H9 (cell line): ENCODE measurements at places on chromosomes 12 and 14.
A peak's percentile ranks its signal among the peaks of the same experiment; 100 is the strongest.

DNA sequence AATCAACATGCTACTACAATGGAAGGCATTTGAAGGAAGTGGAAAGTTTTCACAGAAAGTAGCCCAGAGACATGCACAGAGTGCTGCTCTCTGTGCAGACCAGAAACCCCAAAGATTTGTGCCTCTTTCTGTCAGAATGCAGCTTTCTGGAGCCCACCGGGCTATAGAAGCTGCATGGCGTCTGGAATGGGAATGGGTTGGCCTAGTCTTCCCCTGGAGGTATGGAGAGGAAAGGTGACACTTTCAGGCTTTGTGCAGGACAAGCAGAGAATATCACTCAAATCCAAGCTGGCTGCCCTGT lies 21.3 kb upstream of the ZFP36L1 start:
- no peak for DNase-seq

GRCh38 chr12:55739025-55739378 lies 3.9 kb upstream of the GDF11 start:
- DNase-seq = no peak

GRCh38 chr12:3533703-3534386 lies 42.8 kb downstream of the PRMT8 start:
- DNase-seq = peak; percentile 29

DNA sequence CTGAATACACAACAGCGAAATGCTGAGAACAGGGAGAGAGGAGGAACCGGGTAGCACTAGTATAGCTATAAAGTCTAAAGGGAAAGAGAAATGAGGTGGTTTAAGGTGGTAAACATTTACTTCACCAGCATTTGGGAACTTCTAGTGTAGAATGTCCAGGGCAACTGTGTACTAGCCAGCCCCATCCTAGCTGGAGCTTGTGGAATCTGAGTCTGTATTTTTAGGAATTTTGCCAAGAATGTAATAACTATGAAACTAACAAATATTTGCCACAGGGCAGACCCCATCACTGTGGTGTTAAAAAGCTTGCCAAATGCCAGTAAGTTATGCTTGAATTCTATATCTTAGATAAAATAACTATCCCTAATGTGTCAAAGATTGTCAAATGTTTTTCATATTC lies 398.9 kb upstream of the MIS18BP1 start:
- DNase-seq = no peak

- no peak for DNase-seq
Measured at GRCh38 chr12:108820707-108821406, 36.5 kb downstream of the SSH1 start.

DNA sequence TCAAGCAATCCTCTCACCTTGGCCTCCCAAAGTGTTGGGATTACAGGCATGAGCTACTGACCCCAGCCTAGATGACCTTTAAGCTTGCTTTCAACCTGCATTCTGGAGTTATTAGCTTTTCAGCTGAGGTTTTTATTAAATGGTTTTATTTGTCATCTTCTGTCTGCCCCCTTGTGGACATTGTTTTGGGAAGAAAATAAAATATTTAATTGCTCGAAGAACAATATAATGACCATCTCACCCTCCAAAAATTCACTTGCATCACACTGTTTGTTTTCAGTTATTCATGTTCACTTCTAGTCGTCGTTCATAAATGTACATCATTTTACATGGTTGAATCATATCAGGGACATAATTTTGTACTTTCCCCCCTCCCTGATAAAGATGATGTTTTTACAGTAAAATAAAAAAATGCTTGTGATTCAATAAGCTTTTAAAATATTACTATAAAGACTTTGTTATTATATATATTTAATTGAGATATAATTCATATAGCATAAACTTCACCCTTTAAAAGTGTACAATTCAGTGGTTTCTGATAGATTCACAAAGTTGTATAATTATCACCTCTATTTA lies 10.1 kb upstream of the SPATS2 start:
- no peak for DNase-seq

GRCh38 chr12:105025890-105026289 lies 39.8 kb downstream of the NOPCHAP1 start:
- DNase-seq = no peak

- DNase-seq = no peak
Measured at GRCh38 chr12:101743242-101743641, 4.0 kb upstream of the SYCP3 start.

DNA sequence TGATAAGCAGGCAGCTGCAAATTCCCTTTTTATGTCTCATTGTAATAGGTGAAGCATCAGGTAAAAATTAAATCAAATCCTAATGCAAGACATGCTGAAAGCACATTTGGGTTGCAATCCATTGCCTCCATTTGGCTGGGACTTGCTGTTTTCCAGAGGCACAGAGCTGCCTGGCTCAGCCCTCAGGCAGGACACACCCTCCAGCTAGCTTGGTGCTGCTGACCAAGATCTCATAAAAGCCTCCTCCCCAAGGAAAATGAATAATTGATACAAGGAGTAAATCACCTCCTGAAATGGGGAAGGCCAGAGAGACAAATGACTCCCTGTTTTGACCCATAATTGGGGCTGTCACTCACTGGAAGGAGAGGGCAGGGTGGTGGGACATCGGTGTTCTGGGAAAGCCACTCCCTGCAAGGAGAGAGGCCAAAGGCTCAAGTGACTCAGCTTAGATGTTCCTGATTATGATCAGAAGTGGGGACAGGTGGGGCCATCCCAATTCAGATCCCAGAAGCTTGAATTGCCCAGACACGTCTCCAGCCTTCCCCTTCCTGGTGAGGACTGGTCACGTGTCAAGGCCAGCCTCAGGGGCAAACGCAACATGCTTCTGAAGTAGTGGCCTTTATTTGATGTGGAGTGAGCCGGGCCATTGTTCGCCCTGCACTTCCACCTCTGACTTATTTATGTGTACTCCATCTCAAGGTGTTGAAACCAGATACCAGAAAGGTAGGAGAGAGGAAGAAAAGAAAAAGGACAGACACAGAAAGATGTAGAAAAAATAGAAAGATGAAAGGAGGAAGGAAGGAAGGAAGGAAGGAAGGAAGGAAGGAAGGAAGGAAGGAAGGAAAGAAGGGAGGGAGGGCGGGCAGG lies 773.7 kb downstream of the BCL11B start:
- no peak for DNase-seq

DNA sequence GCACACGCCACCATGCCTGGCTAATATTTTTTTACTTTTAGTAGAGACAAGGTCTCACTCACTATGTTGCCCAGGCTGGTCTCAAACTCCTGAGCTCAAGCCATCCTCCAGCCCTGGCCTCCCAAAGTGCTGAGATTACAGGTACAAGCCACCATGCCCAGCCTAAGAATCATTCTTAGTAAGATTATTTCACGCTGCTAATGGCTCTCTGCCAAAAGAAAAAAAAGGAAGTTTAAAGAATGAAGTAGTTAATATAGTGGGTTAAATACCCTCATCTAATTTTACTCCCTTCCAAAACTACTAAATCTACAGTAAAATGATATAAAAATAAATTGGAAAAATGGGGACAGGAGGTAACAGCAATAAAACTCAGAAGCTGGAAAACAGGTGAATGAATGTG lies 2.6 kb downstream of the ETFRF1 start:
- DNase-seq = no peak

DNA sequence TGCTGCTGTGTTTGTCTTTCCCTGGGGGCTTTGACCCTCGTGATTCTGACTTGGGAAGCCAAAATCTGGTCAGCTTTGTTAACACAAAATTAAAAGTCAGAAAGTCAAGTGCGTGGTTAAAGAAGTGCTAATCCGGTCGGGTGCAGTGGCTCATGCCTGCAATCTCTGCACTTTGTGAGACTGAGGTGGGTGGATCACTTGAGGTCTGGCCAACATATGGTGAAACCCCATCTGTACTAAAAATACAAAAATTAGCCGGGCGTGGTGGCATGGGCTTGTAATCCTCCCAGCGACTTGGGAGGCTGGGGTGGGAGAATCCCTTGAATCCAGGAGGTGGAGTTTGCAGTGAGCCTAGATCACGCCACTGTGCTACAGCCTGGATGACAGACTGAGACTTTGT lies 844.6 kb downstream of the VRK1 start:
- no peak for DNase-seq

DNA sequence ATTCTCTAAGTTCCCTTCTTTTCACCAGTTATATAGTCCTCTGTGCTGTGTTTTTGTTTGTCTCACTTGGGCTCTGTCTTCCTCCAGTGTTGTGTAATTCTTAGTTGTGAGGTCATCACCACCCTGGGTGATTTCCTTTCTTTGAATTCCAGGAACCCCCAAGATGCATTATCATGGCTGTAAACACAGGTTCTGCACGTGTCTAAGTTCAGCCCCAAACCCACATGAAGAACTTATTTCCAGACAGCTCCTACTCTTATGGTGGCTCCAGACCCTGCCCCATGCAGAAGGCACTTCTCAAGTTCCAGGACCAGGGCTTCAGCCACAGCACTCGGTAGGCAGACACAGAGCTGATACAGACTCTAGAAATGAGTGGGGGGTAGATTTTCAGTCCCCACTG lies 560.5 kb downstream of the BCL11B start:
- no peak for DNase-seq

- no peak for DNase-seq
Measured at GRCh38 chr12:28051516-28052354, 79.2 kb upstream of the PTHLH start.

- no peak for DNase-seq
Measured at GRCh38 chr12:51926064-51926632, 18.8 kb downstream of the ACVRL1 start.

GRCh38 chr12:122048151-122048550 lies 26.5 kb downstream of the BCL7A start:
- no peak for DNase-seq

DNA sequence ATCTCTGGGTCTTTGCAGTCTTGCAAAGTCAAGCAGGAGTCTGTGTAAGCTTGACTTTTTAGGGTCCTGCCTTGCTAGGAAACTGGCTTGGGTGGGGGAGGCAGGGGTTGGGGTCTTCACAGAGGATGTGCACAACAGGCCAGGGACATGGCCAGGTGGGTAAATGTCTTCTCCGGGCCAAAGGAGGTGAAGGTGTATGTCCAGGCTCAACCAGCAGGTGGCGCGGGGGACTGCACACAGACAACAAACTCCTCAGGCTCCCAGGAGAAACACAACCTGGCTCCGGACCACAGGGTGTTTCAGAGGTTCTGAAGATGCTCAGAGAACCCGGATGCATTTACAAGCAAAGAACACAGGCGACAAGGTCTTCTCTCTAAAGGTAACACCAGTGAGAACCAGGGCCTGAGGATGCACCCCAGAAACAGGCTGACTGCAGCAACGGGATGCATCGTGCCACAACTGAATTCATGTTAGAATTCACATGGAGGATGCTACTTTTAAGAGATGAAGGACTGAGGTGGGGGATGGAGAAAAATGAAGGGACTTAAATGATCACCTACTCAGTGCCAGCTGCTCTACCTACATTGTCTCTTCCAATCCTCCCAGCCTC lies 56.0 kb downstream of the PLEKHG3 start:
- peak; percentile 81 for DNase-seq

DNA sequence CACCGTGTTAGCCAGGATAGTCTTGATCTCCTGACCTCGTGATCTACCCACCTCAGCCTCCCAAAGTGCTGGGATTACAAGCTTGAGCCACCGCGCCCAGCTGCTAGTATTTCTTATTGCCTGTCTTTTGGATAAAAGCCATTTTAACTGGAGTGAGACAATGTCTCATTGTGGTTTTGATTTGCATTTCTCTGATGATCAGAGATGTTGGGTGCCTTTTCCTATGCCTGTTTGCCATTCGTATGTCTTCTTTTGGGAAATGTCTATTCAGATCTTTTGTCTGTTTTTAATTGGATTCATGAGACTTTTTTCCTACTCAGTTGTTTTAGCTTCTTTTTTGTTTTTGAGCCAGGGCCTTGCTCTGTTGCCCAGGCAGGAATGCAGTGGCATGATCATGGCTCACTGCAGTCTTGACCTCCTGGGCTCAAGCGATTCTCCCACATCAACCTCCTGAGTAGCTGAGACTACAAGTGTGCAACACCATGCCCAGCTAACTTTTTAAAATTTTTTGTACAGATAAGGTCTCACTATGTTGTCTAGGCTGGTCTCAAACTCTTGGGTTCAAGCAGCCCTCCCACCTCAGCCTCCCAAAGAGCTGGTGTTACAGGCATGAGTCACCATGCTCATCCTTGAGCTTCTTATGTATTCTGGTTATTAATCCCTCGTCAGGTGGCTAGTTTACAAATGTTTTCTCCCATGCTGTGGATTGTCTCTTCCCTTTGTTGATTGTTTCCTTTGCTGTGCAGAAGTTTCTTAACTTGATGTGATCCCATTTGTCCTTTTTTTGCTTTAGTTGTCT lies 65.9 kb downstream of the ACACB start:
- DNase-seq = no peak

DNA sequence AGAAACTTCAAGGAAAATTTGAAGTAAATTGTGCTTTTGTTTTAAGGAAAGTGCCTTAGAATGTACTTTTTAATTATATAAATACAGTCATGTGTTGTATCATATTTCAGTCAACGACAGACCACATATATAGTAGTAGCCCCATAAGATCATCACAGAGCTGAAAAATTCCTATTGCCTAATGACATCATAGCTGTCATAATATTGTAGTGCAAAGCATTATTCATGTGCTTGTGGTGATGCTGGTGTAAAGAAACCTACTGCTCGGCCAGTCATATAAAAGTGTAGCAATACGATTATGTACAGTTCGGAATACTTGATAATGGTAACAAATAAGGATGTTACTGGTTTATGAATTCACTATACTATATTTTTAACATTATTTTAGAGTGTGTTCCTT lies 198.9 kb upstream of the SLC16A7 start:
- no peak for DNase-seq

GRCh38 chr14:26761532-26761931 lies 163.7 kb upstream of the NOVA1 start:
- DNase-seq = no peak

DNA sequence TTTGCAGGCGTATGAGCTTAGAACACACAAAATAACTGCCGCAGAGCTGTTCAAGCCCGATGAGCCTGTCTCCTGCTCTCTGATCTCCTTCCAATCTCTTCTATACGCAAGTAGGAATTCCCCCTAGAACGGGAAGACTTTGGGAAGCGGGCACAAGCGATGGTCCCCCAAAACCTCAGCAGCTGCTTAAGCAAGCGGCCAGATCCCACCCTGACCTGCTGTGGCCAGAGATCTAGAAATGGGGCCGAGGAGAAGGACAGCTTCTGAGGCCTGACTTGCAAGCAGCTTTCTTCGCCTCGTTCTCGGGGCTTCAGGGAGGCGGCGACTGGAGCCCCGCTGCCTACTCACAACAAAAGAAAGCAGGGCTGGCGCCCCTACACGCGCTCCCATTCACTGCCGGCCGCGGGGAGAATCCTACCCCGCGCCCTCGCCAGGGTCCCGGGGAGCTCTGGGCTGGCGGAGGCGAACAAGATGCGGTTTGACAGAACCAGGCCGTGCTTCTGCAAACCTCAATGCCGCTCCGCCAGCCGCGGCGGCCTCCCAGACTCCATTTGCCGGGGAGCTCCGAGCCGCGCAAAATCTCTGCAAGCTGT lies 922 bp downstream of the TBX5 start:
- no peak for DNase-seq

DNA sequence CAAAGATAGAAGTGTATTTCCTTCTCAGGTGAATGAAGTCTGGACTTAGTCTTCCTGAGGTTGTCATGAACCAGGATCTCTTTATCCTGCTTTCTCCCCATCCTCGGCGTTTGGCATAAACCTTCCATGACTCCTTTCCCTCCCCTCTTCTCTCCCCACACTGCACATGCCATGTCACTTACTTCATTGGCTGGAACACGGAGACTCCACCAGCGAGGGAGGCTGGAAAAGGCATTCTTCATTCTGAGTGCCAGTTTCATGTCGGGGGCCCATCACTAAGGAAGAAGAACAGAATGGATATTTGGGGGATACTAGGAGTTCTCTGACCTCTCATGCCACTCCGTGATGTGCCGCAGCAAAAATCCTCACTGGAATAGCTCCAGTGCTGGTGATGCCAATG lies 105.6 kb downstream of the VCPKMT start:
- DNase-seq = no peak
